ENCODE measurements at places on chromosomes 6 and 20.
A peak's percentile ranks its signal among the peaks of the same experiment; 100 is the strongest.

DNA sequence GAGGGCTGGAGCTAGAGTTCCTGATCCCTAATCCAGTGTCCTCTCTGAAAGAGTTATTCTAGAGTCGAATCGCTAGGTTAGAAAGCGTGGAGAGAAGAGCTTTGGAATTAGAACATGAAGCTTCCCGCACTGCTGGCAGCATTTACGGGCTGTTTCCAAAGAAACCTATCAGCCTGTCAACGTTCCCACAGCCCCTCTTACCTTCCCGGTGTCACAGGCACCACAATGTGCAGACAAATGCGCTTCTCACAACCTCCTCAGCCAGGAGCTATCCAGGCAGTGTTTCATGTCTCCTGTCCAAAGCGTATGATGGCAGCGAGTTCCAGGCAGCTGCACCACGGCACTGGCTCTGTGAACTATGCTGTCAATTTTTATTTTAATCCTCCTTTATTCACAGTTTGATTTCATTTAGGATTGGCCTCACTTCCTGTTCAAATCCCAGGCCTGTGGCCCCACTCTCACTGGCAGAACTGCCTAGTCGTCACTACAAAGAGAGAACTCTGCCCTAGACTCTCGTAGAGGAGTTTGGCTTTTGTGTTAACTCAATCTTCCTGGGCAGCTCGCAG lies 322.8 kb upstream of the SOX4 start:
- DNase-seq = no peak

DNA sequence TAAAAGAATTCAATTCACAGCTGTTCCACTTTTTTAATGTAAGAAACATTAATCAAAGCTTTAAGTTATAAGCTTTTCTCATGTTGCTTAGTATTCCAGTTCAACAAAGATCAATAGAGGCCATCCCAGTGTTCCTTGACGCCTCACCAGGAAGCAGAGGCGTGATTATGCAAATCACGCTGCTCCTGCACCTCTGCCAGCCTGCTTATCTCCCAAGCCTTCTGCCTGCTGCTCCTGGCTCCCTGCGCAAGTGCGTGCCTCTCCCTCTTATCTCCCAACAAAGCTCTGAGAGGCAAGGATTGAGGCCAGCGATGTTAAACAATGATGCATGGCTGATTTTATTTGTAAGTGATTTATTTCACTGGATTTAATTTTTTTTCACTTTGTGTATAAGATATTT lies 42.8 kb downstream of the INSM1 start:
- DNase-seq = no peak

DNA sequence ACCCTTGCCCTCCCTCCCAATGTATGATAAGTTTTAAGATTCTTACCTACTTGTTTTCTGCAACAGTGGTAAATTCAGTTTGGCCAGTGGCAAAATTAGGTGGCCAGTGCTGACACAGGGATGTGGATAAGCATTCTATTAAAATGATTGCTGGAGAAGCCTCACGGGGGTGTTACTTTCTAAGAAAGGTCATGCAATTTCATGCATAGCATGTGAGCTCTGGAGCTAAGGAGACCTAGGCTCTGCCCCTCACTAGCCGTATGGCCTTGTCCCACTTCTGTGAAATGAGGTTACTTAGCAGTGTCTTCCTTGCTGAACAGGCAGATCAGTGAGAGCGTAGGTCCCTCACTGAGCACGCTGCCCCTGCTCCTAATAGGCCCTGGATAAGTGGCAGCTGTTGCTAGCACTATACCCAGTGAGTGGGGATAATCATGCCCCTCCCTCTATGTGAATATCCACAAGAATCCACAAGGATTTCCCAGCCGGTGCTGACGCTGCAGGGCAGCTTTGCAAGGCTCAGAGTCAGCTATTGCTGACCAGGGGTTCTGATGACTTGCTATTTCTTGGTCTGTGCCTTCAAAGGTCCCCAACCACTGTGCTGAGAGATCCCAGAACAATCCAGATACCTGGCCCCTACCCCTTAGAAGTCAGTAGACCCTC lies 86.5 kb upstream of the MRPS10 start:
- DNase-seq = no peak

DNA sequence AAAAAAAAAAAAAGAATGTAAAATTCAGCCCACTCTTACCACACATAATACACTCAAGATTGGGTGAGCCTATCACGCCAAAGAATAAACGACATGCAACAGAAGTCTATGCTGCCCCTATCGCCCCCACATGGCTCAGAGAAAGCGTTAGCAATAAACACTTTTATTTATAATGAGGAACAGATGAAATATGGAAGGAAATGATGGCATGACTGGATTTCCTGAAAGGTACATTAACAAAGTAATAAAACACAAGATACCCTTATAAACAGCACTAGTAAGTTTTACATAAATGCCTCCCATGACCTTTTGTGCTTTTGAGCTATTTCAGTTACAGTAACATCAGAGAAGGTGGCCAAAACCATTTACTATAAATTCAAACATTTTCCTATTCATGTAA lies 71.4 kb upstream of the SCAF8 start:
- no peak for DNase-seq

DNA sequence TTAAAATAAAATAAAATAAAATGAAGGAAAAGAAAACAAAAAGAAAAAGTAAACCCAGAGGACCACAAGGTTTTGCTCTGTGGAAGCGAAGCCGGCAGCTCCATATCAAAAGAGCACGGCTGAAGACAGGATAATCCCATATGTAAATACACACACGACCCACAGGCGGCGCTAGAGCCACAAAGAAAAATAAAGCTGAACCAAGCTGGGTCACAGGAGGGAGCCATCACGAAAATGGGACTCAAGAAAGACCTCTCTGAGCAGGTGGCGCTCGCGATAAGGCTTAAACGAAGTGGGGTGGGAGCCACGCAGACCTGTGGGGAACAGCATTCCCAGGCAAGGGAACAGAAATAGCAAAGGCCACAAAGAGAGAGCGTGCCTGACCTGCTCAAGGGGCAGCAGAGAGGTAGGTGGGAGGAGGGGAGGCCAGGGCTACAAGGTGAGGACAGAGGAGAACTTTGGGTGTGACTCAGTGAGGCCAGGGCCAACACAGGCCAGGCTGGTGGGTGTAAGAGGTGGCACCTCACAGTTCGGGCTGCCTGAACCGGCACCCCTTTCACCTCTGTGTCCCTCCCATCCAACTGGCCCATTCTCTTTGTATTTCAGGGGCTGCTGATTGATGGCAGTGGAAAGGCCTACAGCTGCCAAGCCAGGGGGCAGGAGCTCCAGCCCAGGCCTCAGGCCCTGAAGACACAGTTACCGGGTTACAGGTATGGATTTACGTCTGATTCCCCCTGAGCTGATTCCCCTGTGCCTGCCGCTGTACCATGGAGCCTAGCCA lies 26.0 kb downstream of the PTGIS start:
- peak; percentile 84 for DNase-seq
